GM18507 (cell line): ENCODE measurements at places on chromosomes 6 and 20.

DNA sequence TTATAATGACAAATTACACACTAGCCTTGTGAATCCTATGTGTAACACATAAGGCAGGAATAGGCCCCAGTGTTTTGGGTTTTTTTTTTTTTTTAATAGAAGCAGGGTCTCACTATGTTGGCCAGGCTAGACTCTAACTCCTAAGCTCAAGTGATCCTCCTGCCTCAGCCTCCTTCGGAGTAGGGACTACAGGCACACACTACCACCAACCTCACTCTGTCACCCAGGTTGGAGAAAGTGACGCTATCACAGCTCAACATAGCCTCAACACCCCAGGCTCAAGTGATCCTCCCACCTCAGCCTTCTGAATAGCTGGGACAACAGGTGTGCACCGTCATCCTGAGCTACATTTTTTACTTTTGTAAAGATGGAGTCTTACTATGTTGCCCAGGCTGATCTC is 205.8 kb upstream of the RREB1 start:
- DNase-seq = no peak

GRCh38 chr20:37907677-37908401 is 4.9 kb downstream of the VSTM2L start:
- DNase-seq = no peak

GRCh38 chr6:145842693-145843546 is 28.3 kb upstream of the FBXO30 start:
- no peak for DNase-seq

GRCh38 chr6:127249621-127250020 is 17.0 kb upstream of the RNF146 start:
- DNase-seq = no peak

GRCh38 chr6:165514621-165515020 is 148.4 kb downstream of the PDE10A start:
- DNase-seq = no peak

- no peak for DNase-seq
Observed at GRCh38 chr20:25461786-25462545, 54.5 kb downstream of the GINS1 start.
